ENCODE measurements at places on chromosomes 1 and 21. TPM values are rescaled to one million over a fixed set of nuclear protein-coding genes. Genes with fewer than 3 reads are reported as not detected.

DNA sequence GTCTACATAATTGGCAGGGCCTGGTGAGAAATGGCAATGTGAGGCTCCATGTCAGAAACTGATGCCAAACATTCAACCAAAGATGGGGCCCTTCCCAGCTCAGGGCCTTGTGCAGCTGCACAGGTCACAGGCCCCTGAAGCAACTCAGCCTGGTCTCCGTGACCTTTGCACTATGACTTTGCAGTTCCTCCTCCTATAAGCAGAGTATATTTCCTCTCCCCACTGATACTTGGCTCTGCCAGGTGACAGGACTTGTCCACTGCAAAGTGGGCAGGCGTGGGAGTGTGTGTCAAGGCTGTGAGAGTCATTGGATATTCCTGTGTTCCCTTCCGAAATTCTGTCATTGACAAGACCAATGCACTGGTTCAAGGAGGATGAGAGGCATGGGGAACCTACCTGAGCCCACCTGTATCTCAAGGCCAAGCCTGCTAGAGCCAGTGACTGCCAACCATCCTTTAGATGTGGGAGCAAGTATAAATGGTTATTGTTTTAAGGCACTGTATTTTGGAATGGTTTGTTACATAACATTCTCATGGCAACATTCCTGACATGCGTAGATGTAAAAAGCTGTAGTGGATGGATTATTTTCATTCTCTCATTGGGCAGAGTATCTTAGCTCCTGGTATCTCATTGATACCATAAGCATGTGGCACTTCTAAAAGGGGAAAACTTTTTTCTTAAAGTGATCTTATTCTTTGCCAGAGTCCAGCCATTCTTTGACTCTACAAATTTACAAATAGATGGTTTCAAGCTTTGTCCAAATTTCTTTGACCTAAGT, 75.2 kb downstream of the CNIH3 start:
- no peak for DNase-seq

GRCh38 chr1:203320591-203321272, 15.4 kb downstream of the BTG2 start:
- DNase-seq: peak; percentile 88

DNA sequence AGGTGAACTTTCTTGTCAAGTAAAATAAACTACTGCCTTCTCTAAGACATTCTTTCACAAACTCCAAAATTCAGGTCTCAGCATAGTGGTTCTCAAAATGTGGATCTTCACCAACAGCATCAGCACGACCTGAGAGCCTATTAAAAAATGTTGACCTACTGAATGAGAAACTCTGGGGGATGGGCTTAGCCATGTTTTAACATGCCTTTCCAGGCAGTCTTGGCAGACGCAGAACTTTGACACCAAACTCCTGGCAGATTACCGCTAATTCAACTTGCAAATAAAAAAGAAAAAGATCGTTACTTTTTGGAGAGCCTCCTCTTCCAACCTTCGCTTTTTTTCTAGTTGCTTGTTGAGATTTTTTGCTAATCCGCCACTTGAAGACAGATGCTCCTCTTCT, 35.1 kb downstream of the ARHGAP29 start:
- DNase-seq: no peak

DNA sequence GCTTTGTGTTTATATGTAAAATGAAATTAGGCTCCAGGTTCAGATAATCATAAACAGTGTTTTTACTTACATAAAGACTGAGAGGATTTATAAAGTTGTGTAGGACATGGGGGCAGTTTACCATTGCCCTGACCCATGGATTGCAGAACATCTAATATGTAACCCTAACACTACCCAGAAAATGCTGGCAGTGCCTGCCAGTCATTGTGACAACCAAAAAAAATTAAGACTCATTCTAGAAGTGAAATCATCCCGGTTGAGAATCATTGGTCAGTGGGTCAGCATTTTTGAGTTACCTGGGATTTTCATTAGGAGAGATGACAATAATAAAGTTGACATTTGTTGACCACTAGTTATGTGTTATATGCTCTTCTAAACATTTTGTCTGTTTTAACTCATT, 31.2 kb upstream of the THEM4 start:
- no peak for DNase-seq

DNA sequence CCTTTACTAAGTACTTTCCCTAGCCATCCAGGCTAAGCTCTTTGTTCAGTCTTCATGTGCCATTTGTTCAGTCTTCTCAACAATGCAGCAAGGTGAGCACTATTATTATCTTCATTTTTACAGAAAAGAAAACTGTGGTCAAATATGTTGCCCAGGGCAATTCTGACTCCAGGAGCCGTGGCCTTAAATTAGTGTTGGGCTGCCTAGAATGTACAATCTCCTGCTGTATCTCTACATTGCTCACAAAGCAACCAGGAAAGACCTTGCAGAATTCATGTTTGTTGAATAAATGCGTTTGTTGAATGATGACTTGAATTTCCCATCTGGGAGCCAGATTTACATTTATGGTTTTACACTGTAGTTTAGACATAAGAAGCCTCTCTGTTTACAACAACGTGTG, 14.2 kb downstream of the CD101 start:
- DNase-seq: no peak

GRCh38 chr1:182752077-182752988, 37.2 kb upstream of the NPL start:
- no peak for DNase-seq

DNA sequence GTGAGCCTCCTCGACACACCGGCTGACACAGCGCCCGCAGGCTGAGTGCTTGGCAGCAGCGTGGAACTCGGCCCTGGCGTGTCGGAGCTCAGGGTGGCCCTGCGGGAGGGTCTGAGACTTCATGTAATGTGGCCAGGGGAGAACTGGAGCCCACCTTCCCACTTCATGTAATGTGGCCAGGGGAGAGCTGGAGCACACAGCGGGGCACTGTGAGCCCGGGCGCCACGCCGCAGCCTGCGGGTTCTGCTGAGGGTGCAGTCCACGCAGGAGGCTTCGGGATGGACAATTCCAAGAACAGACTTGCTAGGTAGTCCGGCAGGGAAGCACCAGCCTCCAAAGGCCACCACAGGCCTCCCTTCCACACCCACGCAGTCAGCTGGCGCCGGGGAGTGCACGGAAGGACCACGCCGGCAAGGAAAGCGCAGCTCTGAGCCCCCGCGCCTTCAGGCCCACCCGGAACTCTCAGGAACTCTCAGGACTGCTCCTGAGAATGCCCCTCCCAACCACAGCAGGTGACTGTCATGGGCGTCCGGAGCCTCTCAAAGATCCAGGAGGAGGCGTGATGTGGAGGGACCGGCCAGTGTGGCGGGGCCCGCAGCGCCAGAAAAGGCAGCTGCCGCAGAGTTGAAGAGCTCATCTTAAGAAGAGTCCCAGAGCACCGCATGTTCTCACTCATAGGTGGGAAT, 19.3 kb upstream of the ADARB1 start:
- no peak for DNase-seq

ANGPTL3 gene
- total RNA-seq: not detected

CBR3 gene
- not detected for total RNA-seq
